ENCODE measurements at places on chromosomes 5 and 9.
A peak's percentile ranks its signal among the peaks of the same experiment; 100 is the strongest.

DNA sequence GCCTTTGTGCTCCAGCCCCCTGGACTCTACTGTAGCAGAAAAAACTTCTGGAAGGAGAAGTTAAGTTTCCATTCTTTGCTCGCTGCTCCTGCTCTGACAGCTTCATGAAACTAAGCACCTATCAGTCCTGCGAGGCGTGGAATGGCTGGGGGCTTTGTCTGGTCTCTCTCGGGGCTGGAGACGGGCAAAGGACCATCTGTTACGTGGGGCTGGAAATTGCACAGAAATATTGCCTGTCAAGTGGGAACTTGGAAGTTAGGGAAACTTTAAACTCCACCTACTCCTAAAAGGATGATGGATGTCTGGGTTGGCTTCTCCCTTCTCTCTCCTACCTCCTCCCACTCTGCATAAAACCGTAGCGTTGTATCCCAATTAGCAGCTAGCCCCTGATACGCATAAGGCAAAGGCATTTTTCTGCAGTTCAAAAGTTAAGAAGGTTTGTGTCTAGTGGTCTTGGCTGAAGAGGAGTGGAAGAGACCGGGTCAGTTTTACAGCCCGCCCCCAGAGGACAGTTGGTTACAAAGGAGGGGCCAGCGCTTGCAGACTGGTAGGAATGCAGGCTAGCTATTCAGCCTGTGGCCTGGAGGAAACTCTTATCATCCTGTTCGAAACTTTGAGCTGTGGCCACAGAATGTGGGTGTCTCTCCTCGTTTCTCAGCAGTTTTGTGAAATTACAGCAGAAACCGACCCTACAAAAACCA, 1.3 kb downstream of the FBXL7 start:
- no peak for DNase-seq

DNA sequence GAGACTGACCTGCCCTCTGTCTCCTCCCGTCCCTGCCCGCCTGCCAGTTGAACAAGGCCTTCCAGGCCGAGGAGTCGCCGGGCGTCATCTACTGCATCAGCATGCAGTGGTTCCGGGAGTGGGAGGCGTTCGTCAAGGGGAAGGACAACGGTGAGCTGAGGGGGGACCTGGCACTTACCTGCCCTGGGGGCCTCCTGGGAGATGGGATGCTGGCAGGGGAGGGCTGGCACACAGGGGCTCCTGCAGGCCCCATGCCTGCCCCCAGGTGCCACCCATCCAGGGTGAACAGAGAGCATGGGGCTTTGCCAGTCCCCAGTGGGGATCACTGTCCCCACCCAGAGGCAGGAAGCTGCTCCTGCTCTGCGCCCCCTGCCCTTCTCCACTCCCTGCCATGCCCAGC, 43.0 kb downstream of the USP20 start:
- DNase-seq = no peak

- no peak for DNase-seq
Measured at GRCh38 chr5:147686421-147686820, 96.1 kb downstream of the JAKMIP2 start.

DNA sequence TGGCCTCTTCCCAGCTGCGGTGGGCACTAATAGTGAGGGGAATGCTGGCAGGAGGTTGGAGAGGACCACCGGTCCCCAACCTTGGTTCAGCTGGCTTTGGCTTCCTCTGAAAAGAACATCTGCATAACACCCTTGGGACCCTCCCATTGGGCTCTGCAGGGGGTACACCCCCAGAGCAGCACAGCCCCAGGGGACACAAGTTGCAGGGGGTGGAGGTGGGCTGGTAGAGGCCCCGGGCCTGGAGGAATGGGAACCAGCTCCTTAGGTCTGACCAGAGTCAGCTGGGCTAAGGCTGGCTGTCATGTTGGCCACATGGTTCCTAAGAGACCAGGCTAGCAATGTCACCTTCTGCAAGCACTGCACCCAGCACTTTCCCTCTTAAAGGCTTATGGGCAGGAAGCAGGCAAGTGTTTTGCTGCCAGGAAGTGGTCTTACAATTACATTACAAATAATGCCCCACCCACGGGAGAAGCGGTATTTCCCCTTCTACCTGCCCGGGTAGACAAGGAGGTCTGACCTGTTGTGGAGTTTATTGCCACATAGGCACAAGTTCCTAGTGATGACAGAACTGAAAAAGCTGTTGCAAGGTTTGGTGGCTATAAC, 18.1 kb downstream of the GCNT4 start:
- no peak for DNase-seq

- no peak for DNase-seq
Measured at GRCh38 chr9:19550009-19550408, 141.2 kb downstream of the ACER2 start.

DNA sequence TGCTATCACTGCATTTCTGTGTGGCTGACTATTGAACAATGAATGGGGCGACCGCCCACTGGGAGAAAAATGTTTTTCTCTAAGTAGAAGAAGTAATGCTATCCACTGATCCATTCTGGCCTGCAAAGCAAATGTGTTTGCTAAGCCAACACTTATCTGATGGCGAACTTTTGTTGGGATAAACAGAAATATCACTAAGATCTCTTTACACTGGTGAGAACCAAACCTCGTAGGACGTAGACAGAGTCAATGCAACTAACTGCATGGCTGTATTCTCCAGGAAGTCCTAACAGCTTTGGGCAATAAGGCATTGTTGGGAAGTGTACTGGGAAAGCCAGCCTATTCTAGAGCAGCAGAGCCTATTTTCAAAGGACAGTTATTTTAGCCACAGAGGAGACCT, 77.7 kb downstream of the ANKH start:
- no peak for DNase-seq

DNA sequence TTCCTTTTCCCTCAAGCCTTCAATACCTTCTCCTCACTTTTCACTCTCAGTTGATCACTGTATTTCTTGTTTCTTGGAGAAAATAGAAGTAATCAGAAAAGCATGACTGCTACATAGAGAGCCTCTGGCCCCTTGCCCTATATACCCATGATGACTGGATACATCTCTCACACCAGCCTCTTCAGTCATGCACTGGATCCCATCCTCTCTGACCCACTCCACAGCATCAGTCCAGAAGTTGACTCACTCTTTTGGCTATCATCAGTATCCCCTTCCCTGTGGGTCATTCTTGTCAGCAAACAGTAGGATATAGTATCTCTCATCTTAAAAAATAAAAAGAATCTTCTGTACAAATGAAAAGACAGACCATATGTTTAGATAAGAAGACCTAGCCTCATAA, 32.9 kb downstream of the PTCD2 start:
- DNase-seq = no peak

GRCh38 chr5:60287174-60287771, 393.7 kb upstream of the PDE4D start:
- peak; percentile 97 for DNase-seq

DNA sequence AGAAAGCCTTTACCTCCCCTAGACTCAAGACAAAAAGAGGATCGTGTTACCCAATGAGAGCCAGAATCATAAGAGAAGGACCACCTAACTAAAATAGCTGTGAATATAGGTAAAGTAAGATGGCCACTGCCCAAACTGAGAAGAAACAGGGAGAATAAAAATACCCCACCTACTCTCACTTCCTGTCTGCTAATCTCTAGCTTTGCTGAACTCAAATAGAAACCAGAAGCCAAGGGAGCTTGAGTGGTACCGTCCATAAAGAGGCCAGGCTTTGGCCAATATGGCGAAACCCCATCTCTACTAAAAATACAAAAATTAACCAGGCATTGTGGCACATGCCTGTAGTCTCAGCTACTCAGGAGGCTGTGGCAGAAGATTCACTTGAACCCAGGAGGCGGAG, 123.0 kb upstream of the FST start:
- DNase-seq = no peak

DNA sequence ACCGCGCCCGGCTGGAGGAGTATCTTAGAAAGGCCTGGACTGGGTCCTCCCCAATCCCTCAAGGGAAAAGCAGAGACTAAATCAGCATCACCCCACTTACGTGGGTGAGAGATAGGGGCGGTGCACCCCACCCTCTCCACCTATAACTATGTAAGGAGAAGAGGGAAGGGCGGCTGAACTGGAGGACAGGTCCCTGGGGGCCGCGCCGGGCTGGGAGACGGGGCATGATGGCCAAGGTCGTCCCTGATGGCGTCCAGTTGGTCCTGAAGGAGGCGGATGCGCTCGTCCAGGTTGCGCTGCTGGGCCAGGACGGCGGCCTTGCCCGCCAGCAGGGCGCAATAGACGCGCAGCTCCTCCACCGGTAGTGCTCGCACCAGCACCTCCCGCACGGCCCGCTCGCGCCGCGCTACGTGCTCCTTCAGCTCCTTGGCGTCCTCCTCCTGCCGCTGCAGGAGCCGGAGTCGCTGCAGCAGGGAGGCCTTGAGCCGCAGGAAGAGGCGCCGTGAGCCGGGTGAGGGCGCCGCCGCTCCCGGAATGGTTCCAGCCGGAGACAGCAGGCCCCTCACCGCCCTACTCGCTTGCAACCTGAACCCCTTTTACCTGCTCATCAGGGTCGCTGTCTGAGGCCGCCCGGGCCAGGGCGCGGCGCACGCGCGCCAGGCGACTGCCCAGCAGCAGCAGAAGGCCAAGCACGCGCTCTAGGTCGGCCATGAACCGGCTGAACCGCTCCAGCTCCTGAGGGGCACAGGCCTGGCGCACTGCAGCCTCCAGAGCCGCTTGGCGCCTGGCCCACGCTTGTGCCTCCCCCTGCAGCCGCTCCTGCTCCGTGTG, 7.6 kb downstream of the SHROOM1 start:
- DNase-seq = no peak

DNA sequence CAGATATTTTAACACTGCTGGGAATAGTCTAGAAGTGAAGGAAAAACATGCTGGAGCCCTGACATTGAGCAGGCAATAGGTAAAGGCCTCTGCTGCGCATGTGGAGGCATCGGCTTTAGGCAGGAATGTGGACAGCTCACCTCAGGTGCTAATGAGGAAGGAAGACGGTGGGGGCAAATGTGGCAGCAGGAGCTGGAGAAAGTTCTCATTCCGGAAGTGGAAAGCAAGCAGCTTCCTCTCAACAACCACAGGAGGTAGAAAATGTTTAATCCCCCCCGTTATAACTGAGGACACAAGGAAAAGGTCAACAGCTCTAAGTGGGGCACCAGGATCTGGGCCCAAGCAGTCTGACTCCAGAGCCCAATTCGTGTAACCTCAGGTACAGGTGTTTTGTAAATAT, 7.6 kb upstream of the RPS14 start:
- peak; percentile 57 for DNase-seq

DNA sequence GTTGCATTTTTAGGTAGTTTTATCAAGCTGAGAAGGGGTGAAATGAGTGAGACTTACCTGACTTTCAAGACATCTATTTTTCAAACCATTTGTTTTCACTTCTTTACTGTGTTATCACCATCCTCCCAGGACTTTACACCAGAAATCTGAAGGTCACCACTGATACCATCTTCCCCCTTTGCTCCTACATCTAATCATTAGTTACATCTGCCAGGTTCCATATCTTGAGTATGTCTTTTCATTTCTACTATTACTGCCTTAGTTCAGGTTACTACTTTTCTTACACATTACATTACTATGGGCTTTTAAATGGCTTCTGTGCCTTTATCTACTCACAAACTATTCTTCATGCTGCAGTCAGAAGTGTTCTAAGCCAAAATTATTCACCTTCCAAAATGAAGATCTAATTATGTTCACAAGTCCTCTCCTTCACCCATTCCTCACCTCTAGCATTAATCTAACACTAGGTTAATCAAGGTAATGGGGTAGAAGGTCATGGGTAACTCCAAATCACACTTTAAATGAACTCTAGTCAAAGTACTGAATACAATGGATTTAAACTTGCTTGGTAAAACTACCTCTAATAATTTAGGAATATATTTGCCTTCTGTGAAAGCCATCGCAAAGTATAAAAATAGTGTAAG, 2.1 kb upstream of the HSDL2 start:
- DNase-seq = no peak

DNA sequence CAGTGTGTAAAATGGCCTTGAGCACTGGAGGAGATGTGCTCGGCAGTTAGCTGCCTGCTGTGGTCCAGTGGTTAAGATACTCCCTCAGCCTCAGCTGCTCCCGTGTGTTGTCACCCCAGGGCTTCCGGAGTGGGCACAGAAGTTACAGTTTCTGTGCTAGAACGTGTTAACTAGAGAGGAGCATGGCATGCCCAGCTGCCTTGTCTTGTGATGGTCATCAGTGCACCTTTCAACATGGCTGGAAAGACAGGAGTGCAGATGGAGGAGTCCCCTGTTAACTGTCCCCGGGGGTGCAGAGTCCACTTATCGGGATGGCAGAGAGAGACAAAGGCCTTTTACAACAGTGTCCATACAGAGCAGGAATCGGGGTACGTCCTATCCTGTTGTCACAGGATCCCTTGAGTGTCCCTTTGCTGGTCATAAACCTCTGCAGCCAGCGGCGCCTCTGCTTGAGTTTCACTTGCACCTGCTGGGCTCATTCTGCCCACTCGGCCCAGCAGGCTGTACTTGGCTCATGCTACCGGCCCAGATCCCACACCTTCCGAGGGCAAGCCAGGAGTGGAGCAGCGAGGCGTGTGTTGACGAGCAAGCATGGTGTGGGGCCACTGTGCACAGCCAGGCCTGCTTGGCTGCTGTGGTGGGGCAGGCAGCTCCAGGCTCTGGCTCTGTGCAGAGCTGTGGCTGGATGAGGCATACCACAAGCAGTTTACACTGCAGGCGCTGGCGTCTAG, 112.6 kb downstream of the EHMT1 start:
- no peak for DNase-seq

- no peak for DNase-seq
Measured at GRCh38 chr5:91110686-91111085, 272.4 kb downstream of the ARRDC3 start.

GRCh38 chr5:94674490-94675382, 56.3 kb downstream of the SLF1 start:
- no peak for DNase-seq

DNA sequence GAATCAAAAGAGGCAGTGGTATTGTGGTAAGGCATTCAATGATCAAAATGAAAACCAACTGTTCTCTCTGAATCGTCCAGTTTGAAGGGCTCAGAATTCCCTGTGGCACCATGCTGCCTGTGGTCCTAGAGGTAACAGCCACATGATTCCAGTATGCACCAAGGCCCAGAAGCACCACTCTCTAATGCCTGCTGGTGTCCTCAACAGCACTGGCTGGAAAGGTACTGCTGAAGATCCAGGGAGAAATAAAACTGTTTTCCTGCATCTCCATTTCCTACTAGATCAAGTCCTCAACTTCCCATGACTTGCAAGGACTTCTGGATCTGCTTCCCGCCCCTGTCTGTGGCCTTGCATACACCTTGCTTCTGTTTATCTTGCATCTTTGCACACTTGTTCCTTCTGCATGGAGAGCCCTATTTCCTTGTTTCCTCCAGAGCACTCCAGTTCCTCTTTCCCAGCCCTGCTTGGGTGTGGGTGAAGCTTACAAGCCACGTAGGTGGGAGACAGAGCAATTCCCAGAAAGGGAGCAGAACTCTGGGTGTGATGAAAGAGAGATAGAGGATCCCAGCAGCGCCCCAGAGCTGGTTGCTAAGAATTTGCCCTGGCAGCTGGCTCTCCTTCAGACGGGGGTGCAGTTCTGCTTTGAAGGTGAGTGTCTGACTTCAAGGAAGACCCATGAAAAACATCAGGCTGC, 41.0 kb upstream of the EQTN start:
- peak; percentile 8 for DNase-seq

GRCh38 chr5:156134216-156134615, 192.7 kb upstream of the SGCD start:
- no peak for DNase-seq

Data from Kasumi-1 (cell line).